Activated T-cell treated with anti-CD3 and anti-CD28 coated beads for 24 hours (primary cell): ENCODE measurements at places on chromosomes 5 and 9.
A peak's percentile ranks its signal among the peaks of the same experiment; 100 is the strongest.

DNA sequence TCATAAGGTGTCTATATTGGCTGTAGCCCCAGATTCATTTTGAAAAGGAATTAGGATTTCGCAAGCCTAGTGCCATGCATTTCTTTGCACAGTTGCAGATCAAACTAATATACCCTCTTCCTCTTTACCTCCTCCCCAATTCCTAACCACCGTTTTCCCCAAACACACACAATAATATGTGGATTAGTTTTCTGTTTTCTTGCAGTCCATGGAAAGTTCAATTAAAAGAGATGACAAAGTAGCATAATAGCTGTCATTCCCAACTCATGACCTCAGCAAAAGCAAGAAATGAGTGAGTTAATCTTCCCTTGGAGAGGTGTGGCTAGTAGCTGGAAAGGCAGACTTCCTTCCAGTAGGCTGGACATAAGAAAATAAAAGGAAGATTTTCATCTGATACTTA lies 349.1 kb downstream of the TMEM232 start:
- no peak for DNase-seq

DNA sequence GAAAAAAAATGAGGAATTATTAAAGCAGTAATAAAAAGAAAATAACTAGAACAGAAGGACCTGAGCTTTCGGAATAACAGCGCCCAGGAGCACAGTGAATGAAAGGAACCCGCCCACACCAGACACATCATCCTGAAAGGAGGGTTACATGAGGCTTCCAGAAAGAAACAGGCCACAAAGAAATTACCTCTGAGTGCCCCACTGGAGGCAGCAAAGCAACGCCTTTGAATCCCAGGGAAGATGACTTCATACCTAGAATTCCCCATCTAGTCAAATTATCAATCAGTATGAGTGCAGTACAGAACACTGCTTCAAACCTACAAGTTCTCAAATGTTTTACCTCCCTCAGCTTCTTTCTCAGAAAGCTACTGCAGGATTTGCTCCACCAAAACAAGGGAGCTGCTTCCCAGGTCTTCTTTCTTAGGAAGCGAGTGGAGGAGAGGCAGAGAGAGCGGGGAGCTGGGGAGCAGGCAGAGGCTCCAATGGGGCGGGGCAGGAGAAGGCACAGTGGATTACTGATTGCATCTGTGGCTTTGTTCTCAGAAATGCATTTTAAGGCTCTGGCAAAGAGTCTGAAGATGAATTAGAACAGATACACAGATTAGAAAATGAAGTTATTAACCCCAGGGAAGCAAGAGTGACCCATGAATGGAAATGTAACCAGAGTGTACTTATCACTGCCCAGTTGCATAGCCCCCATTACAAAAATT lies 87.1 kb downstream of the SEMA4D start:
- peak; percentile 62 for DNase-seq

DNA sequence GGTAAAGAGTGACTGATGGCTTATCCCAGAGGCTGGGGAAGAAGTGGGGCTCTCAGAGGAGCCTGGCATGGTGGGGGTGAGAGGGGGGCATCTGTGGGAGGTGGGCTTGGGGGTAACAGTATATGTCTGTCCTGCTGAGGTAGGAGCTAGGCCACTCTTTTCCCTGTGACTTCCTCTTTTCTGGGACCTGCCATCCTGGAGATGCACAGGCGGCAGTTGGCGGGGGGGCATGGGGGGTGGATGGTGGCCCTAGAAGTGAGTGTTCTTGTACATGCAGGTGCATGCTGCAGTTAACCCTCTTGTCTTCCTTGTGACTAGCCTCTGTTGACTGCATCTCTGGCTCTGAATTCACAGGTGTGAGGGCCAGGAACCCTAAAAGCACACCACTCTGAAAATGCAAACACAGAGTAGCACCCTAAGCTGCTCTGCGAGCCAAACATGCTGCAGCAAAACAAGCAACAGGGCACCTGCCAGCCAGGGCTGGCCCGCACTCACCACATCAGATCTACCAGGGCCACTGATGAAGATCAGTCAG lies 123.8 kb upstream of the SHB start:
- no peak for DNase-seq

DNA sequence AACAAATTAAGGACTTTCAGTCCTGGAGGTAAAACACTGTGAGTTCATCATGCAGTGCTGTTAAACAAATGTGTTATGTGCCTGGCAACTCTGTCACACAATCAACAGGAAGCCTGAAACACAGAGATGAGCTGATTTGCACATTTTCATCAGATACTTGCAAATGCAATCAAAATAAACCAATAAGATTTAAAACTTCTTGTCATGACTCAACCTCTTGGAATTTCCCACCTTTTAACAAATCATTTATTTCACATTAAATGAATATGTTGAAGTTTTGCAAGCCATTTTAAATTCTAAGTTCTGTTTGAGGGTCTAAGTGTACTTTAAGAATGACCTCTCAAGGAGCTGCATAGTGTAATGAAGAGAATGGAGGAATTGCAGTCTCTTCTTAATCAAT lies 64.4 kb downstream of the ANXA1 start:
- no peak for DNase-seq

- DNase-seq, result no peak
Measured at GRCh38 chr5:34476941-34477565, 179.1 kb upstream of the RAI14 start.

GRCh38 chr9:99851500-99851822 lies 29.8 kb downstream of the NR4A3 start:
- DNase-seq, result no peak

- no peak for DNase-seq
Measured at GRCh38 chr9:126155756-126156664, 170.6 kb upstream of the MVB12B start.

GRCh38 chr9:104912606-104913005 lies 15.3 kb downstream of the ABCA1 start:
- no peak for DNase-seq

GRCh38 chr9:3525836-3526164 lies at the start of gene RFX3:
RFX3 (minus strand) TSS chr9:3526001; CDS start chr9:3395588, 130,413 bp downstream.
- peak; percentile 89 for DNase-seq

GRCh38 chr5:145495741-145496140 lies 339.4 kb downstream of the PRELID2 start:
- no peak for DNase-seq

GRCh38 chr9:105373723-105374122 lies 74.1 kb upstream of the FSD1L start:
- DNase-seq, result no peak

GRCh38 chr9:89872426-89872912 lies 267.7 kb downstream of the GADD45G start:
- DNase-seq, result no peak

DNA sequence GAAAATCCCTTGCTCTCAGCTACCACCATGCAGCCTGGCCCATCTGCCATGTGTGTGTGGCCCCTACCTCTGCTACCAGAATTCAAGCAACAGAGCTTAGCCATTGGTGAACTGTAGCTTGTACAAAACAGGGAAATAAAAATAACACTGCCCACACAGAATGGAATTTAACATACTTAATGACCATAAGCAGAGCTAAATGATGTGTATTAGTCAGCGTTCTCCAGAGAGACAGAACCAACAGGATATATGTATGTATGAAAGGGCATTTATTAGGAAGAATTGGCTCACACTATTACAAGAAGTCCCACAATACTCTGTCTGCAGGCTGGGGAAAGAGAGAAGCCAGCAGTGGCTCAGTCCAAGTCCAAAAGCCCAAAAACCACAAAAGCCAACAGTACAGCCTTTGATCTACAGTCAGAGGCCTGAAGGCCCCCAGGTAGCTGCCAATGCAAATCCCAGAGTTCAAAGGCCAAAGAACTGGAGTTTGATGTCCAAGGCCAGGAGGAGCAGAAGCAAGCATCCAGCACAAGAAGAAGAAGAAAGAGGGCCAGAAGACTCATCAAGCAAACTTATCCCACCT lies 318.8 kb downstream of the DNAH5 start:
- no peak for DNase-seq

- DNase-seq, result no peak
Measured at GRCh38 chr9:75488719-75489110, 400.4 kb downstream of the OSTF1 start.

GRCh38 chr5:128477944-128478343 lies 60.1 kb downstream of the FBN2 start:
- no peak for DNase-seq

GRCh38 chr5:83871533-83872395 lies 151.1 kb upstream of the HAPLN1 start:
- no peak for DNase-seq

DNA sequence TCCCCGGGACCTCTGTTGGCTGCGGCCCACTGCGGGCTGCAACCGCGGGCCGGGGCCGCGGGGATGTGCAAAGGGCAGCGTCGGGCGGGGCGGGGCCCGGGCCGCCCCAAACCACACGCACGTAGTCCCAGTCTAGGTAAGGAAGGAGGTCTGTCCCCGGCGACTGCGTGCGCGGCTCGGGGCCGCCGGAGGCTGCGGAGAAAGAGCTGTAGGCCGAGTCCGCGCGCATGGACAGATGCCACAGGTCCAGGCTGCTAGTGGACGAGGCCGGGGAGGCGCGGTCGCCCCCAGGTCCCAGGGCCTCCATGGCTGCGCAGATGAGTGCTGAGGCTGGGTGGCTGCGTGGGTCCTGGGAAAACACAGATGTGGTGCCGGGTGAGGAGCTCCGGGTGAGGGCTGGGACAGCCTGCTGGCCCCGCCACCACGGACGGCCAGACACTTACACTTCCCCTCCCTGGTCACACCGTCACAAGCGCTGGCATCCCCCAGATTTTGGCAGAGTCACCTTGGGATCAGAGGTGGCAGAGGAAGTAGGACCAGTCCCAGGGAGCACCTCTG lies 4.5 kb downstream of the SHROOM1 start:
- DNase-seq, result no peak

GRCh38 chr5:164951570-164951969 lies 1446.2 kb downstream of the MAT2B start:
- DNase-seq, result no peak

DNA sequence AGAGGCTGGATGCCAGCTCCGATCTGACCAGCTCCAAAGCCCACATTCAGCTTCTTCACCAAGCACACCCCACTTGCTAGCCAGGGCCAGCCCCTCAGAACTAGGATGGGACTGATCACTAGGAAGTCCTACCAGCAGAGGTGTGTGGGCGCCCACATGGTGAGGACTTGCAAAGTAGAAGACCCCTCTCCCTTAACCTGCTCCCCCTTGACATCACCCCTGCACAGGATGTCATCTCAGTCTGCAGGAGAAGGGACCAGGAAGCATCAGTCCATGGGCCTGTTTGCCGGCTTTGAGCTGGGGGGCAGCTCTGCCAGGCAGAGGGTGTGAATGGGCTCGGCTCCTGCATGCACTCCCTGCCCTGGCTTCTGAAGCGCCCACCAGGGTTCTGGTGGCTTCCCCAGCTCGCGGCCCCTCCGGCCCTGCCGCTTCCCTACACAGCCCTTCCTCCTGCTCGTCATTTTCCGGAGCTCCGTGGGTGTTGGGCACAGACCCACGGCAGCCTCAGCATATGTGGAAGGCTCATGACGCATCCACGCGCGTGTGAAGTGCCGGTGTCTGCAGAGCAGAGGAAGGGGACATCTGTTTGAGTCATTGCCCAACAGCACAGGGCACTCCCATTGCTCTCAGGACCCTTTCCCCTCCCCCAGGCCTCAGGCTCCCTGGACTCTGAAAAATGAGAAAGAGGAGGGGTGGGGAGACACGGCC lies 3.7 kb upstream of the FAM78A start:
- no peak for DNase-seq

- DNase-seq, result no peak
Measured at GRCh38 chr5:101271945-101272344, 368.9 kb upstream of the ST8SIA4 start.

DNA sequence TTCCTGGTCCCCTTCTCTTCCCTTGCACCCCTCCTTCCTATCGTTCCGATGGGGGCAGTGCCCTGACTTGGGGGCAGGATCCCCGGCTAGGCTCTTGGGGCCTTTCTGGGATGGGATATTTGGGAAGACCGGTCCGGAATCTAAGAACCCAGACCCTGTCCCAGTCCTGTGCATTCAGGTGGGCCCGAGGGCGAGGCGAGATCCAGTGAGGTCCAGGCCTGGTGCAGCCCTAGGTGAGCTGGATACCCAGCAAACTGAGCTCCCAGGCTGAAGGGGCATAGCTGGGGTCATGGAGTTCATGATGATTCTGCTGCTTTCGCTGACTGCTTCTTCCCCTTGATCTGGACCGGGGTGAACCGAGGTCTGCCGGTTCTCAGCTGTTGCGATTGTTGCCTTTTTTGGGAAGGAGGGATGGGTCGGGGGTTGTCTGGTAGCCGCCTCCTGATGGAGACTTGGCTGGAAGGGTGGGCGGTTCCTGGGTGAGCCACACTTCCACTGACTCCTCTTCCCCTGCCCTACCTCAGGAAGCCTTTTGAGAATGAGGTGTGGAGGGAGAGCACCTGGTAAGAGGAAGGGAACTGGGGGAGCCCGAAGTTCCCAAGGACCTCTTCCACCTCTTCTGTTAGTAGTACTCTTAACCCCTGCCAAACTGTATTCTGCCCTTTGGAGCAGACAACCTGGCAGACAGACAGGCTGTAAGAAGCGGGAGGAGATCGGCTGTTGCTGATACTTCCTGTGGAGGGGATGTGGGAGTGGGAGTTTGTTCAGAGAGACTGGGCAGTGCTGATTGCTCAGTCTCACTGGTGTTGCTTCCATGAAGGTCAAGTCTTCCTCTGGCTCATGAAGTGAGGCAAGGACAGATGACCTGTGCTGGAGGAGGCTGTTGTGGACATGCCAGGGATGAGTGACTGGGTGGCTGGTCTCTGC lies 1.0 kb downstream of the LRRC8A start:
- DNase-seq, result no peak

DNA sequence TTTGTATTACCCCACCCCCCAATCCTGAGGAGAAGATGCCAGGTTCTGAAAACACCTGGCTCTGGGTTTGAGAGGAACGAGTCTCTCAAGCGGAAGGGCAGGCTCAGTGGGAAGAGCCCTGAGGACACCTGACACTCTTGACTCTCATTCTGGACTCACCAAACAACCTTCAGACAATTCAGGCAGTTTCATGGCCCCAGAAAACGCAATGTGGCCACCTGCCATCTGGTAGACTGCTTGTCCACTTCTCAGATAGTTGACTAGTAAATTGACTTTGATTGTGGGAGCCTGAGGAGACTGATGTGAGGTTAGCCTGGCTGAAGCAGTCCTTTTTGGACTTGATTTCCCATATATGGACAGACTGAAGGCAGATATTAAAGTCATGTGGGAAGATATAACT lies 117.5 kb upstream of the FSTL4 start:
- no peak for DNase-seq

- no peak for DNase-seq
Measured at GRCh38 chr9:32394381-32395049, 10.1 kb downstream of the ACO1 start.

DNA sequence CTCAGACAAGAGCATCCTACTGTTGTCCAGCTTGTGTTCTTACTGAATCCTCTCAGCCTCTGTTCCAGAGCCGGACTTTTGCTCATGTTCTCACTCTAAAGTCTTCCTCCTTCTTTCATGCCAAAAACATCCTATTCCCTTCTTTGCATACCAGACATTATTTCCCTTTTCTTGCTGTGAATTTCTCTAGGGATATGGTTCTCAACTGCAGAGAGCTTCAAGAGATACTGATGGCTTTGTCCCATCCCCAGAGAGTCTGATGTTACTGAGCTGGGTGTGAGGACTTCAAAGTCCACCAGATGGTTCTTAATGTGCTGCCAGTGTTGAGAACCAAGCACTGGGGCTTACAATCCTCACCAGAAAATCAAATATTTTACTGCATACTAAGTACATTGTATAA lies 98.6 kb upstream of the FER start:
- DNase-seq, result no peak

- DNase-seq, result no peak
Measured at GRCh38 chr9:120100595-120100994, 479.4 kb downstream of the CDK5RAP2 start.

- no peak for DNase-seq
Measured at GRCh38 chr5:102796498-102796897, 41.4 kb downstream of the PAM start.
